ENCODE measurements at places on chromosomes 3 and 15. TPM values are rescaled to one million over a fixed set of nuclear protein-coding genes. Genes with fewer than 3 reads are reported as not detected.

DNA sequence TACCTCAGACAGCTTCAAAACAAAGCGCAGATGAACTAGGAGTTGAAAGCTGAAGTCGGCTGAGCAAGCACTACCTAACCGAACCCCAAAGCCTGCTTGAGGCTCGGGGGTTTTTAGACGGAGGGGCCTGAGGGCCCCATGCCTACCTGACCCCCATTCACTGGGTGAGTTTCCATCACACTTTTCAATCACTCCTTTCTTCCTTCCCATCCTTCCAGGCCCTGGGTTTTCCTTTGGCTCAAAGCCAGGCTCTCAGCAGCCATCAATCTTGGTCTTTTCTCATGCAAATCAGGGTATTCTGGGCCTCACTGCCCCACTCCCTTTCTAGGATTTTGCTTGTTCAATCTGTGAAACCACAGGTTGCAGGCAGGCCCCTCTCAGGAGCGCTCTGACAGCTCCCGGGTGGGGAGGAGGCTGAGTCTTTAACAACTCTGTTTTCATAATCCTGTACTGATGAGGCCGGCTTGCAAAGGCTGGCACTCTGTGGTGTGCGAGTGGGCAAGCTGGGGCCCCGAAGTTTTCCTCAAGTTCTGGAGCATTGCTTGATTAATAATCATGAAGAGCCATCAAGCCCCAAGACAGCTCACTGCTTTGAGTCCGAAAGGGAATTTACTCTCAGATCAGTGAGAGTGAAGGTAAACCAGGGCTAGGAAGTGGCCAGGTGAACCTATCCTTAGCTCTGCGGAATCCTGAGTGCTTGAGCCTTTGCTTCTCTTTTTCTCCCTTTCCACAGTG, 97.6 kb downstream of the FRMD4B start:
- H3K4me3 ChIP-seq, result peak overlapping the region; percentile 20
- H3K36me3 ChIP-seq, result no peaks in the 10 kb centered on the region
- no peak for DNase-seq
- no peaks in the 10 kb centered on the region for H3K27me3 ChIP-seq
- peak overlapping the region; percentile 53 for H3K27ac ChIP-seq

DNA sequence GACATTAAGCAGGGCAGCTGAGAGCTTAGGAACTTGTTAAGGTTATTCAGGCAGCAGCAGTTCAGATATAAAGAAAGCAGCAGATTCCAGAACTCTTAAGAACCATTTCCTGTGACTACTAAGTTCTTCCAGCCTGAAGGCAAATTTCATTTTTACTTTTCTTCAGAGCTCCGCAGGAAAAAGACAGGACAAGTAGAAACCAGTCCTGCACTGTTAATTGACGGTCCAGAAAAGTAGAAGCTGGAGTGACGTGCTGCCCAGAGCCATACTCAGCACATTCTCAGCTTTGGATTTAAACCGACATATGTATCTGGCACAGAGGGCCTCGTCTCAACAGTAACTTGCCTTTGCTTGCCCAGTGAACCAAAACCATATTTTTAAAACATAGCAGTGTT, 219.4 kb upstream of the STRIT1 start:
- H3K27ac ChIP-seq, result no peak overlapping the region
- no peak for DNase-seq
- H3K4me1 ChIP-seq, result no peaks in the 10 kb centered on the region
- H3K36me3 ChIP-seq, result no peaks in the 10 kb centered on the region
- no peak overlapping the region for H3K4me3 ChIP-seq

TMEM266 gene
- not detected for total RNA-seq

KY gene
- not detected for total RNA-seq

Data from activated T-helper 2 cell treated with anti-CD3 and anti-CD28 coated beads, Interferon-gamma antibody, Interleukin-2, Interleukin-4, amounts not matched to agents 10 μg/mL and 5 μg/mL and 100 μg/mL, durations not matched to agents 14 hours and 24 hours and 36 hours (primary cell).